ENCODE measurements at places on chromosomes 1 and 21.

DNA sequence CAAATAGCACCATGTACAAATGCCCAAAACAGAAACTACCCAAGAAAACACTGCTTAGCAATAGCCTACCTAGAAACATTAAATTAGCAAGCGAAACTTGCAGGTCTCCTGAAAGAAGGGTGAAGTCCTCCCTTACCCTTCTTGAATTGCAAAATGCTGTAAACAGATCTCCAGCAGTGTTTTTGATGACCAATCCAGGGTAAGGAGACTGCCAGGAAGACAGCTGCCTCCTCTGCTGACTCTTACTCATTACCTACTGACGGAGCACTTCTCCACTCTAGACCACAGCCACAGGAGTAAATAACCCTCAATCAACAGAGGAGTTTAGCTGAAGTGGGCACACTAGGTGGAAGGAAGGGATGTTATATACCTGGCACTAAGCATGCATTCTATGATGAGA, 32.2 kb upstream of the GADD45A start:
- DNase-seq, result no peak

DNA sequence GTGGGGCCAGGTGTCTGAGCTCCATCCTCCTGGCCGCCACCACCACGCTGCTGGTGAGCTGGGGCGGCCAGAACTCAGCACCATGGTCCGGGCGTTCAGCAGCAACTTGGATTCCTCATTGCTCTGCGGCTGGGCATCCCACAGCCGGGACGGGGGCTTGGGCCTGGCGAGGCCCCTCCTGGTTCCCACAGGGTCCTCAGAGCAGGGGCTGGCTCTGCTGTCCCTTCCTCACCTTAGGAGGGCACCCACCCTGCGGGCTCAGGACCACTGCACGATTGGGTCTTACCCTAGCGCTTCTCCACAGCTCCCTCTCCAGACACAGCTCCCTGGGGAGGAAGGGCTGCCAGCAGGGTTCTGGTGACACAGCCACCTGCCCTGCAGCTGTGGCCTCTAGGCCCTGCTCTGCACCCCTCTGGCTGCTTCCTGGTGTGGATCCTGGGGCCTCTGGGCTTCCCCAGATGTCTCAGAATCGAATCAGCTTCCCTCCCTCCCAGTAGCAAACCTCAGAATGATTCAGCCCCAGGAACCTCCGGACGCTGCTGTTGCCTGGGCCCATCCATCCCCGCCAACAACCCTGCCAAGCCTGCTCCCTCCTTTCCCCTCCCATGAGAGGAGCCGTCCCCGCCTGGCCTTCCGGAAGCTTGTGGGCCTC, 25.0 kb downstream of the CRYAA start:
- DNase-seq, result no peak

DNA sequence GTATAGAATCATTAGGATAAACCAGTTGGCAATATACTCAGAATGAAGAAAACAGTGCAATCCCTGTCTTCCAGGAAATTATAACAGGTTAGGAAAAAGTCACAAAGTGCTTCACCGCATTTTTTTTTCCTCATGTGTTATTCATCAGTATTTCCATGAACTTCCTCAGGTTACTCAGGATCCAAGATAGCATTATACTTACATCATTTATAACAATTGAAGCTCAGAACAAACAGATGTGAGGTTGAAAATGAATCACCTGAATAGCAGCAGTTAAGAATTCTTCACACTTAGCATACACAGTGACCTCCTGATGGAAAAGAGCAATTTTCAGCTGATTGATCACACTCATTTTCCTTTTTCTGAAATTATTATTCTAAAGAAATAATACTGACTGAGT, 1040.7 kb upstream of the B3GALT2 start:
- no peak for DNase-seq

- no peak for DNase-seq
These were observed 40.2 kb downstream of the ANGPTL3 start for GRCh38 chr1:62637392-62638105.

DNA sequence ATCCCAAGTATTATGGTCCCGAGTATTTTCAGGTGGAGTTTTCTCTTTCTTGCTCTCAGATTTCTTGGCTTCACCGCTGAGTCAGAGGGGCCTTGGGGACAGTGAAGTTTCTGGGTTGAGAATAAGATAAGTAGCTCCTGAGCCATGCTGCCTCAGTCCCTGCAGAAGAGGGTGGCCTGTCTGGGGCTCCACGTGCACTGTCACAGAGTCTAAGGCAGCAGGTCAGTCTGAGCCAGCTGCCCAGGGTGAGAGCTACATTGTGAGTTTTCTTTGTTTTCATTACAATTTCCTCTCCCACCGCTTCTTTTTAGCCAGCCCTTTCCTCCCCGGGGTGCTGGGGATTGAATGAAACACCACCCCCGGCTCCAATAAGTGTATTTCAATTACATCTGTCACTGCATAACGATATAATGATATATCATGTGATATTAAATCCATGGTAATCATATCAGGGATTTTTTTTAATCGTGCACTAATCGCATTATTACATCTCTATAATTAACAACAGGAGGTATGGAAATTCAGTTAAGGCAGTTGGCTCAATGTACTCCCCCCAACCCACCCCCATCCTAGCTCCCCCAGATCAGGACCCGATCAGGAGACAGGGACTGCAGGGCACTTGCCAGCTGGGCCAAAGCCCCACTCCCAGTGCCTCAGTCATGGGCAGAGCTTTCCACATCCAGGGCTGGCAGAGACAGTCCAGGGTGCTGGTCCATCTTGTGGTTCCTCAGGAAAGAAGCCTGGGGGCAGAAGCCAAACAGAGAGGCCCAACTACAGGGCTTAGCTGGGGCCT, 43.7 kb downstream of the DMAP1 start:
- DNase-seq, result no peak

DNA sequence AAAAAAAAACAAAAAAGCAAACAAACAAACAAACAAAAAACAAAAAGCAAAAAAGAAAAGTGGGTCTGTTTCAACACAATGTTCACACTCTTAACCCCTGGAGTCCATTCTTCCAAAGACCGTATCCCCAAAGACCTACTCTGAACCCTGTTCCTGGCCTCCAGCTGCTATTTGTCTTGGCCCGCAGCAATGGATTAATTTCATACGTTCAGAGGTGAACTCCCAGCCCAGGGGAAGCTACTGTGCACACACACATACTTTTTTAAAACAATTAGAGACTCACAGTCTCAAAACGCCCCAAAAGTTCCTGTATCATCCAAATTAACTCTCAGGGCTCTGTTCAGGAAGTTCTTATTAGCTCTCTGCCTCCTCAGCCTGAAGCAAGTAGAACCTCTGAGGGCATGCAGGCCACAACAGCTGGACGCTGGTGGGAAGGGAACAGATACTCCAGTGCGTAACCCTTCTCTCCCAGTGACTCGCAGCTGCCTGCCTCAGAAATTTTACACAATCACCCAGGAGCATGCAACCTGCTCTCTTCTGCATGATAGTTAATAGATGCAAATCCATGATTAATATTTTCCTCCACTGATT, 395.4 kb downstream of the RRAGC start:
- DNase-seq, result no peak

- peak; percentile 73 for DNase-seq
These were observed 47.0 kb downstream of the AHDC1 start for GRCh38 chr1:27556781-27557595.

DNA sequence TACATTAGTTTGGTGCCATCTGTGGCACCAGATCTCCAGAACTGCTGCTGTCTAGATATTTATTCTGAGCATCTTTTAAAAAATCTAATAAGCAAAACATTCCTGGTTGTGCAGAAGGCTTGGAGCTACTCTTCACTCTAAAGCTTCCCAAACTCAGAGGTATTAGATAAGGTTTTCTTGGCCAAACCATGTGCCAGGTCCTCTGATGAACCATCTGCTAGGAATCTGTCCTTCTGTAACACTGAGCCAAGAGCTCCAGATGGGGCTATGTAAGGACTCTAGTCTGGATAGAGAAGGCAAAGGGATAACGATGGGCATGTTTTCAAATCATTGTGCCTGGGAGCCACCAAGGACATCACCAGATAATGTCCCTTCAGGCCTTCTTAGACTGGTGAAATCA, 410.6 kb downstream of the NTNG1 start:
- DNase-seq, result no peak

- no peak for DNase-seq
These were observed 56.5 kb downstream of the SDC3 start for GRCh38 chr1:30852026-30852425.

DNA sequence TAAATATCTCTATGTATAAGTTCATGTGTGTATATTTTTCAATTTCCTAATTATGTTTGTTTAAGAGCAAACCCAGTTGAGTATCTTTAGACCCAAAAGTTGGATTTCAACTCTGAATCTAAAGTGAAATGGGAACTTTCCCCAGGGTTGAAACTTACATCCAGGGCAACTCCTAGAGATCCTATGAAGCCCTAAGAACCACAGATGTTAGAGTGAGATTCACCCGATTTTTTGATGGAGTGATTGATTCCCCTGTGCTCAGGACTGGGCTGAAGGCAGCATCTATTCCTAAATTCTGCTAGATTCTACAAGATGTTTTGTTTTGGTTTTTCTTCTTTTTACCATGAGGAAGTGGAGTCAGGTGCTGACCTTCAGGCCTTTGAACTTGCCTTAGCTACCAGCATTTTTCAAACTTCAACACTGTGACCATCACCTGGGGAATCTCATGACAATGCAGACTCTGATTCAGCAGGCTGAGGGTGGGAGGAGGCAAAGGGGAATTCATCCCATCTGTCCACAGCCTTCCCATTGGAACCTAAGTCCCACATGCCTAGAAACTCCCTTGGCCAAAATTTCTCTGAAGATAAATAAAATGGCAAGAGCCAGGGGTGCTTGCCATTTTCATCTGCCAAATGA, 145.5 kb downstream of the ETS2 start:
- no peak for DNase-seq

Data from natural killer cell (primary cell).